ENCODE measurements at places on chromosomes 5 and 9.

GRCh38 chr5:125348936-125349831 lies 602.7 kb upstream of the ZNF608 start:
- no peak for DNase-seq

DNA sequence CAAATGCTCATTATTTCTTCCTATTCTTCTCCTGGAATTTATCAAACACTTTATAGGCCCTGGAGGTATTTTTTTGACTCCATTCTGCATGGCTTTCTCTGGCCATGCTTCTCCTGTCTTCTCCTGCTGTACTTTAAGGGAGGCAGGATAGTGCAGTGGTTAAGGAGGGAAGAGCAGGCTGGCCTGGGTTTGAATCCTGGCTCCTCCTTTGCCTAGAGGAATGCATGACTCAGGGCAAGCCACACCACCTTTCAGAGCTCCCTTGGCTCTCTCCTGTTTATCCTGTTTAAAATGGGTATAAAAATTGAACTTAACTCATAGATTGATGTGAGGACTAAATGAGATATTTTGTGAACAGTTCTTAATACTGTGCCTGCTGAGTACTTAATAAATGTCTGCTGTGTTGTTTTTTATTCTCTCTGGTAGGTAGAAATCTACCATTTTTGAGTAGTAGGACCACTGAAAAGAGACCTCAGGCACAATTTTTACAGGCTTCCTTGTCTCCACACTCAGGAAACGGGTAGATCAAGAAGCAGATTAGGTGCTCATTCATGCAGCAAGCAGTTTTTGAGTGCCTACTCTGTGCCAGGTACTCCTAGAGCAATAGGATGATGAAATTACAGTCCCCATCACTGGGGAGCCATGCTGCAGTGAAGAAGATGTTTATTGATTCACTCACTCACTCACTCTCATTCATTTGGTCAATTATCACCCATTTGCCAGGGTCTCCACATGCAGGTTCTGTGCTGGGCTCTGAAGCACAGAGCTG lies 32.7 kb upstream of the ARAP3 start:
- DNase-seq, result no peak

GRCh38 chr5:132364319-132364718 lies 5.2 kb upstream of the SLC22A5 start:
- no peak for DNase-seq

GRCh38 chr9:120473608-120474007 lies 106.4 kb downstream of the CDK5RAP2 start:
- no peak for DNase-seq

DNA sequence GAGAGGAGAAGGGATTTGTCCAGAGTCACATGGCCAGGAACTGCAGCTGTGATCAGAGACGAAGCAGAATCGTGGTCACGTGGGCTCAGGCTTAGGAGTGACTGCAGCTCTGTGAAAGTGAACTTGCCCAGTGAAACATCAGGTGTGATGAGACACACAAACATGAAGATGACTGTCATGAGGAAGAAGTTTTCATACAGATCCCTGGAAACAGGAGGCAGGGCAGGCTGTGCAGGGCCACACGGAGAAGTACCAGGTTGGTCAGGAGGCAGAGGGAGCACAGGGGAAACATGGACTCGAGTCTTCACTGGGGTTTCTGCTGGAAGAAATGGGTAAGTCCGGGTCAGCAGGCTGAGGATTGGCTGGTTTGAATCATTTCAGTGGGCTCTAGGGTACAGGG lies 64.1 kb downstream of the BARX1 start:
- no peak for DNase-seq

DNA sequence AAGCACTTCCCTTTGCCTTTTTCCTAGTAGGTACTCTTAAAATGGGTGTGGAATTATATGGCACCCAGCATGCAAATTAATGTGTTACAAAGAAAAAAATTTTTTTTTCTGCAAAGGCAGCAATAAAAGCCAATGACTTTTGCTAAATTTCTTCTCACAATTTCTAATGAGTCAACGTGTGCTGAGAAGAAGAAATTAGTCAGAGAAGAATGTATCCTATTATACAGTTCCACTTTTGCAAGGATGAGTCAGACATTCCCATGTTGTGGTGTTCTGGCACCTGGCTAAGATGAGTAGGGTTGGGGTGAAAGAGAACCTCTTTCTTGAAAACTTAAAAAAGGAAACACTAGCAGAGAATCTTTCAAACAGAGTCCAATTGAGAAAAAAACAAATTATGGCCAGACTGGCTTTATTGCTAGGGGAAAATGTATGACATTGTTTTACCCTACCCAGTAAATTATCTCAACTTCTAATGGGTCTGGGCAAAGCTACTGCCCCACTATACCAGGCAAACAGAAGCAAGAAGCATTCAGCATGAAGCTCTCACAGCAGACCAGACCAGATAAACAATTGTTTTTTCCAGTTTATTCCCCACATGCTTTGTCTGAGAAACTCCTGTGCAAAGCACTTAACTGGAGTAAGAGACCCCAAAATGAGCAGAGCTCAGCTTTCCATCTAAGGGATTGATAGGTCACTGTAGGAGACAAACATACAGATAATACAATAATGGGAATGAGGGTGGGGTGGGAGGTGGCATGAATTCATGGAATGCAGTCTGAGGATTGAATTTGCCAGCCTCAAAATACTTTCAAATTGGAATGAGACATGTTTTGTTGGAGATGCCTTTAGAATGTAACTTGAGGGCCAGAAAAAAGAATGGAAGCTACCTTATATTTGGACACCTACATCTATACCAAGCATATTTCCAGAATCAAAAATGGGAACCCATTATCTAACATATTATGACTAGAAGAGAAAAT lies 220.8 kb upstream of the RFX3 start:
- DNase-seq, result no peak

DNA sequence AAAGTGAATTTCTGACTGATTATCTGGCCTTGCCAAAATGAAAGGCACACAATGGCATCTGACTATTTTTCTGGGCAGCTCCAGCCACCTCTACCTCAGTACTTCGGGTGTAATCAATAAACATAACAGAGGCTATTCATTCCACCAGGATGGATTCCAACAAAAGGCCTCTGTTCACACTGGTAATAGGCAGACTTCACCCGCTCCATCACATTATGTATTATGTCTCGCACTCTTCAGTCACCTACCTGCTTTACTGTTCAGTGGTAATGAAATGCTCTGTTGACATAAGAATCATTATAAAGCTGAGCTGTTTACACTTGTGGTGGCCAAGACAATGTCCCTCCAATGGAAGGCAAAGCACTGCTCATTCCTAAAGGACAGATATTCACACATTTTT lies 1333.7 kb upstream of the WWC1 start:
- no peak for DNase-seq

GRCh38 chr9:124344291-124345050 lies 70.8 kb downstream of the PSMB7 start:
- no peak for DNase-seq

- DNase-seq, result no peak
These were observed 5.0 kb downstream of the PAEP start for GRCh38 chr9:135566552-135566951.

DNA sequence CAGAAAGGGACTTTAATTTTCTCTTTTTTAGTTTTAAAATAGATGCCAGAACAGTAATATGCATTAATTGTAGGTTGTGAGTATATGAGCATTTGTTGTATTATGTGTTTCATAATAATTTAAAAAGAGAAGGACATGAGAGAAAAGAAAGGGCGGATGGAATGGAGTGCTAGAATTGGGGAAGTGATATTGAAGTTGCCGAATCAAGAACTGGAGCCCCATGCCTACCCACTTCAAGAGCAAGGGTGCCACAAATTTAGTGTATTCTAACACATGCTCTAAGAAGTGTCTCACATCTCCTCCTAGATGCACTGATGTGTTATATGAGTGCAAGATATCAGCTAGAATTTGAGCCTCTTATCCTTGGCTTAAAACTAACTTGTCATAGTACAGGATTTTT lies 43.6 kb upstream of the FYB1 start:
- no peak for DNase-seq

DNA sequence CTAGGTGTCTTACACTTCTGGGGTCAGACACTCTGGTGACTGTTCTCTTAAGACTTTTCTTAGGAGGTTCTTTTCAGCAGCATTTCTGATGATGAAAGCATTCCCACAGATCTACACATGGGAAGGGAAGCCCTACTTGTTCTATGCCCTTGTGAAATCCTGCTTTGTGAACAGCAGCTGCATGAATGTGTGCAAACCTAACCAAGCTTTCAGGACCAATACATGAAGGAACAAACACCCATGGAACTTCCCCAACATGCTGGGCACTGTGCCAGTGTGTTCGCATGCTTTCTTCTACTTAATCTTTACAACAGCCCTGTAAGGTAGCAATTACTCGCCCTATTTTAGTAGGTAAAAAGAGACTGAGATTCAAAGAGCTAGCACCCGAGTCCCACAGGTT lies 439.9 kb upstream of the KLF4 start:
- DNase-seq, result no peak

GRCh38 chr9:99663856-99664255 lies 157.8 kb upstream of the NR4A3 start:
- no peak for DNase-seq

DNA sequence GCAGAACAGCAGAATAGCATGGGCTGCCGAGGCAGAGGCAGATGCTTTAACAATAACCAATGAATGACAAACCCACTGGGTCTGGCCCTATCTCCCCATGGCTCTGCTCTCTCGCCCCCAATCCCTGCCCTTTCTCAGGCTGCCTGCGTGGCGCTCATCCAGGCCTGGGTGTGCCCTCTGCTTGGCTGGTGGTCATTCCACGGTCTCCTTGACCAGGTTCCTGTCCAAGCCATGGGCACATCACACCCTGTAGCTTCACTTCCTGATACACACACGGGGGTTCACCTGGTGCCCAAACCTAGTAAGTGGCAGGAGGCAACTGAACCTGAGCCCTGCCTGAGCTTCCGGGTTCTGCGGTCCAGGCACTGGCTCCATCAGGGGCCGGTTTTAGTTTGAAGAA lies 87.6 kb downstream of the DAP start:
- no peak for DNase-seq

DNA sequence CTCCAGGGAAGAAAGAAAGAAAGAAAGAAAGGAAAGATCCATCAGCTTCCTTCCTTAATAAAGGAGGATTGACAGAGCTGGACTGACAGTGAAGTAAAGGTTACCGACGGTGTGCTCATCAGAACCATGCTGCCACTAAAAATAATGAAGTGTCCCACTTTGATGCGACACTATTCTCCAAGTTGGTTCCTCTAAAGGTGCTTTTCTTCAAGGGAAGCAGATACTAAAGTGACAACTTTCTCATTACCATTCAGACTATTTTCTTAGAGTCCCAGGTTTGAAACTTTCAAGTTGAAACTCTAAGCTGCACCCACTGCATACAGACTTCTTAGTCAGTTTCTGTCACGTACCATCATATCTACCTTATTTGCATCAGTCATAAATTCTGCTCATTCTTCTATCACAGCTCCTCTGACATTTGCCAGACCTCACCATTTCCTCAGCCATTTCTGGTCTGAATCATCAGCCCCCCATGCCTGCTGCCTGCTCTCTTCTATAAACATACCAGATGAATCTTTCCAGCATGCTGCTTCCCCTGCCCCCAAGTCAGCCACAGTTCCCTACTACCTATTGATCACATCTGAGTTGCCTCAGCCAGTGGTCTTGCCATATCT lies 177.6 kb downstream of the DEPDC1B start:
- DNase-seq, result no peak
